Activated CD8-positive, alpha-beta memory T cell treated with anti-CD3 and anti-CD28 coated beads, Interleukin-2, amount 10 ng/mL, durations not matched to agents 7 days and 5 days (primary cell): ENCODE measurements at places on chromosomes 3 and 15.

- no peak for DNase-seq
Measured at GRCh38 chr3:32681811-32682210, 3.2 kb upstream of the CNOT10 start.

DNA sequence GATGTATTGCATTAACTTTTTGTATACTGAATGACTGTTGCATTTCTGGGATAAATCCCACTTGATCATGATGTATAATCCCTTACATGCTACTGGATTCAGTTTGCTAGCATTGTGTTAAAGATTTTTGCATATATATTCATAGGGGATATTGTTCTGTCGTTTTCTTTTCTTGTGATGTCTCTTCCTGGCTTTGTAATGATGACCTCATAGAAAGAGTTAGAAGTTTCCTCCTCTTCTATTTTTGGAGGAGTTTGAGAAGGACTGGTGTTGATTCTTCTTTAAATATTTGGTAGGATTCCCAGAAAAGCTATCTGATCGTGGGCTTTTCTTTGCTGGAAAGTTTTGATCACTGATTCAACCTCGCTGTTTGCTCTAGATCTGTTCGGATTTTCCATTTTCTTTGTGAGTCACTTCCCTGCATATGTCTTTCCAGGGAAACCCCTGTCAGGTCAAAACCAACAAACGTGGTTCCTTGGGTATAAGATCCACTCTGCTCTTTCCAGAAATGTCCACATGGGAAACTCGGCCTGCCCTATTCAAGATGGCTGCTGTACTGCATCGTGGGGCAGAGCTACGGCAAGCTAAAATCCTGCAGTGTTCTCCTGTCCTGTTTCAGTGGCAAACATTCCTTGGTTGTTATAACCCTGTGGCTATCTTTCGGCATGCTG is 120.4 kb downstream of the GABRG3 start:
- DNase-seq = no peak

DNA sequence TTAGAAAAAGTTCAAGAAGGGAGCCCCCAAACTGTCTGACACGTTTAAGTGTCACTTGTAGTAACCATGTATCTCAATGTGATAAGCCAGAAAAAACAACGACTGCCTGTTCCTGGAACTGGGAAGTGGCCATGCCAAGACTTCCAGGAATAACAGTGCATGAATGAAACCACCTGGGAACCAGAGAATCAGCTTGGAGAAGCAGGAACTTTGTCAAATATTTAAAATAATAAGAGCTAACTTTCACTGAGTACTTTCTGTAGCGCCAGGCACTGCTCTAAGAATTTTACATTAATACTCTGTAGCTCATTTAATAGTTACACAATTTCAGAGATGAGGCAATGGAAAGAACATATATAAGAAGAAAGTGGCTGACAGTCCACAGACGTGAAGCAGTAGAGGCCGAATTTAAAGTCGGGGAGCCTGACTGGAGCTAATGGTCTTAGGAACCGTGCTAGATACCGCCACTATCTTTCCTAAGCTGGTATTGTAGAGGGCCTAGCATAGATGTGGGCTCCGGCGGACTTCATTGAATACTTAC is 876 bp downstream of the PLSCR1 start:
- DNase-seq = no peak

DNA sequence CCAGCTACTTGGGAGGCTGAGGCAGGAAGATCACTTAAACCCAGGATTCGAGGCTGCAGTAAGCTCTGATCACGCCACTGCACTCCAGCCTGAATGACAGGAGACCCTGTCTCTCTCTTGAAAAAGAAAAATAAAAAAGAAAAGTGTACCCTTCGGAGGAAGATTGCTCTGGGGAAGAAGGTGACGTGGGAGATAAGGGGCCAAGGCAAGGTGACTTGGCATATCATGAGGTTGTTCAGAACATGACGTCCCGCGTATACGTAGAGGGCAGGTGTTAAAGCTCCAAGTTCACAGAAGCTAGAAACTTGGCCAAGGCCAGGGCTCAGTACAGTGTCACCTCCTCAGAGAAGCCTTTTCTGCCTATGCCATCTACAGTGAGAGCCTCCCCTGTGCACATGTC is 6.7 kb upstream of the ACAD9 start:
- no peak for DNase-seq
